AG08396 (cell line): ENCODE measurements at places on chromosomes 13 and 19.

DNA sequence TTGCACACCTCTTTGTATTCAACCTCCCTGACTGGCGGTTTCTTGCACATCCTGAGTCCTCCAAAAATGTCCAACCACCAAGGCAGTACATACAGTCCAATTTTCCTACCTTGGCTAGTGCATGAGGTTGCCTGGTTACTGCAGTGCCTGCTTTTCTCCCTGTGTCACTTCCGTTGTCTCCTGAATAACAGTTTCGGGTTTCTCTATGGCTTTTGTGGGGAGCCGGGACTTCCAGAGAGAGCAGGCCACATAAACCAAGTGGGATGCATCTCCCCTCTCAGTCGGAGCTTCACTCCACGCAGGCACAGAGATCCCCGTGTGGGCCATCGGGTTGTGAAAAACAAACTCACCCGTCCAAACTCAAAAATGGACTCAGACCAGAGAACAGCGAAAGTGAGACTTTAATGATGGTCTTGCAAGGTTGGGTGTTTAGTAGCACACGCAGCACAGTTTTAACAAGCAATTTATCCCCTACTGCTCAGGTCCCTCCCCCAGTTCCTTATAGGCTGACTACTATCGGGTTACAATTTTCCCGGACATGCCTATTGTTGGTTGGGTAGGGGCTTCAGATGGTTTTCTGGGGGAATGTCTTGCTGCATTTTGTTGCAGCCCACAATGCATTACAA lies 173.1 kb downstream of the POU4F1 start:
- no peak for DNase-seq

GRCh38 chr19:45451131-45451849 lies 16.5 kb upstream of the FOSB start:
- peak; percentile 62 for DNase-seq

- no peak for DNase-seq
These were observed 930.5 kb upstream of the MIR17HG start for GRCh38 chr13:90416938-90417337.

- DNase-seq = no peak
These were observed 42.1 kb downstream of the PTPRS start for GRCh38 chr19:5298471-5298901.

DNA sequence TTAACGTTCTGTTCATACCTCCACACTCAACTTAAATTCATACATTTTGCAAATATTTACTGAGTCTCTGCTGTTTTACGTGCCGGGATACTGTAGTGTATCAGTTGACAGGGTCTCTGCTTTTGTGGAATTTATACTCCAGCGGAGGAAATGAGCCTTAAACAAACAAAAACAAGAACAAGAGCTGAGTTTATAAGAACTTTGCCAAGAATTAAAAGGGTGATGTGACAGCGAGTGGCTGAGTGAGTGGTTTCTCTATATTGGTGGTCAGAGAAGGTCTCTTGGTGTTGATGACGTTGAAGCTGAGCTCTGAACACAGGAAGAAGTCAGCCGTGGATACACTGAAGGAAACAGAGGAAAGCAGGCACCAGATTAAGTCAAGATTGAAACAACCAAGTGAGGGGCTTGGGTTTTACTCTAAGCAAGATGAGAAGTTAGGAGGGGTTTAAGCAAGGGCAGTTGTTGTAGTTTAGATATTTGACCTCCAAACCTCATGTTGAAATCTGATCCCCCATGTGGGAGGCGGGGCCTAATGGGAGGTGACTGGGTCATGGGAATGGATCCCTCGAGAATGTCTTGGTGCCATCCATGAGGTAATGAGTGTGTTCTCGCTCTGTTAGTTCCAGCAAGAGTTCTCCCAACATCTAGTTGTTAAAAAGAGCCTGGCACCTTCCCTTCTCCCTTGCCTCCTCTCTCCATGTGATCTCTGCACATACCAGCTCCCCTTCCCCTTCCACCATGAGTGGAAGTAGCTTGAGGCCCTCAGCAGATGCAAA lies 248.3 kb downstream of the DCLK1 start:
- DNase-seq = no peak

GRCh38 chr13:21025539-21025938 lies 35.8 kb downstream of the LATS2 start:
- no peak for DNase-seq

GRCh38 chr19:9956956-9957355 lies 20.6 kb upstream of the OLFM2 start:
- DNase-seq = no peak

GRCh38 chr13:58376349-58376748 lies 744.8 kb downstream of the PCDH17 start:
- DNase-seq = no peak

- DNase-seq = no peak
These were observed 945 bp upstream of the CPAMD8 start for GRCh38 chr19:17027535-17027975.

DNA sequence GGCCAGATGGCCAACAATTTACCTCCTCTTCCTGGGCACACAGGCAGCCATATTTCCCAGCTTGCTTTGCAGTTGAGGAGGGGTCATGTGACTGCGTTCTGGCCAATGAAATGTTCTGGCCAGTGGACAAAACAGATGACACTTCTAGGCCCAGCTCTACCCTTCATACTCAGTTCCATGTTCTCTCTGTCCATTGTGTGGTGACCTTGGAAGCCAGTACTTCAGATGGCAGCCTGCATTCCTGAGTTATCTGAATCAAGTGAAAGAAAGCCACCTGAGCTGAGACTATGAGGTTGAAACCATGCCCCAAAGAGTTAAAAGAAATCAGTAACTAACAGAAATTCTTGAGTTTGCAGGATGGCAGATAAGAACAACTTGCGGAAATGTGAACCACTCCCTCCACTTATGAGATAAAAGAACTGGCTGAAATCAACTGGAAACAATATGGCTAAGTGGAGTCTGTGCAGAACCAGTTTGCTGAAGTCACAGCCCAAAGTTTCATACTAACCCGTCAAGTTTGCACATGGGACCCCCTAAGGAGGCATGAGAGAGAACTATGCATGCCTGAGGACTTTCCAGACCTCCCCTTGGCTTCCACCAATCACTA lies 8.1 kb downstream of the FAM187B start:
- DNase-seq = no peak

- no peak for DNase-seq
These were observed 352.0 kb downstream of the TSHZ3 start for GRCh38 chr19:30997222-30997621.

GRCh38 chr13:49374585-49375290 lies 69.1 kb downstream of the CAB39L start:
- peak; percentile 65 for DNase-seq

DNA sequence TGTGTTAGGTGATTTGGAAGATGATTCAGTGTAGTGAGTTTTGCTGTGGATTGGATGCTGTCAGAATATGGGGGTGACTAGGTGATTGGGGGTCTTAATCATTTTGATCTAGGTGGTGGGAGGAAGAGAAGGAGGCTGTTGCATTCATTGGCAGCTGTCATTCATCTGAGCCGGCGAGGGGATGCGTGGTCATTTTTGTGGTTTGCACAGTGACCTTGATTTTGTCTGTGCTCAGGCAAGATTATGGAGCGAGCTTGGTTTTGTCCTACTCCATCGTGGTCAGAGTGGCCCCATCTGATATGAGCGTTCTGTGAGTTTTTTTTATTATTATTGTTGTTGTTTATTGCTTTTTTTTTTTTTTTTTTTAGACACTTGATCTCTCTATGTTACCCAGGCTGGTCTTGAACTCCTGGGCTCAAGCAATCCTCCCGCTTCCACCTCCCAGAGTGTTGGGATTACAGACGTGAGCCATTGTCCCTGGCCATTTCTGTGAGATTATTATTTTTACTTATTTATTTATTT lies 42.0 kb downstream of the SPTBN4 start:
- DNase-seq = no peak

DNA sequence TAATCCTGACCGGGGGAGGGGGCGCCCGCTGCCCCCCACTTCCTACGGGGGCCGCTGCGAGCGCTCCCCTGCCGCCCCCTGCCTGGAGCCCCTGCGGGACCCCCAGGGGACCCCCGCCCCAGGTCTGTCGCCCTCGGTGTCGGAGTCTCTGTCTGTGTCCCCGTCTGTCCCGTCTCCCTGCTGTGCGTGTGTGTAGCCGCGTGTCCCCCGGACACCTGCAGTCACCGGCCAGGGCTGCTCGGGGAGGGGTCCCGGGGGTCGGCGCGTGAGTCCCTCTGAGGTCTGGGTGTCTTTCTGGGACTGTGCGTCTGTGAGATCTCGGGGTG lies 7.7 kb upstream of the NFIC start:
- DNase-seq = no peak

- no peak for DNase-seq
These were observed 3.6 kb upstream of the REXO1 start for GRCh38 chr19:1851654-1852580.

DNA sequence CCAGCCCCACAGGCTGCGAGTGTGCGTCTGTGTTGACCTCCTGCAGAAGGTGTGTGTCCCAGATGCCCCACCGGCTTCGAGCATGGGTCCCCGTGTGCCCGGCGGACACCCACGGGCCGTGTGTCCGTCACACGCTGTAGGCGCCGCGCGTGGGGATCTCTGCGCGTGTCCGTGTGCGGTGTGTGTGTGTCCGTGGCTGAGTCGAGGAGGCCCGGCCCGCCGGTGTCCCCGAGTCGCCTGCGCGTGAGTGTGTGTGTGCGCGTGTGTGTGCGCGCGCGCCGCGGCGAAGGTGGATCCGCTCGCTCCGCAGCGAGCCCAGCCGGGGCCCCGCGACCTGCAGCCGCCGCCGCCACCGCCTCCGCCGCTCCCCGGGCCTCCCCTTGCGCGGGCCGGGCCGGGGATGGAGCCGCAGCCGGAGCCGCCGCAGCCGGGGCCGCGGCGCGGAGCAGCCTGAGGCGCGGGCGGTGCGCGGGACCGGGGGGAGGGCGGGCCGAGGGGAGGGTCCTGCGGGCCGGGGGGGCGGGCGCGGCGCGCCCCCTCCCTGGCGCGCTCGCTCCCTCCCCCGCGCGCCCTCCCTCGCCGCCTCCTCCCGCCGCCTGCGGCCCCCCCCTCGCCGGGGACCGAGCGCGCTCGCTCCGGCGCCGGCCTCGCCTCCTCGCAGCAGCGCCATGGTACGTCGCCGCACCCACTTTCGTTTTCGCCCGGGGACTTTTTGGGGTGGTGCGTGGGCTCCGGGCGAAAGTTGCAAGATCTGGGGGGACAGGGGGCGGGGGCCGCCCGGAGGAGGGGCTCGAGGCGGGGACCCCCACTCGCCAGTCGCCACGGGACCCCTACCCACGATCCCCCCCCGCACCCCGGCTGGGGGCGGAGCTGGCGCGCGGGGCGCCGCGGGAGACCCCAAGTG lies 7.1 kb upstream of the NFIC start:
- DNase-seq = peak; percentile 90

DNA sequence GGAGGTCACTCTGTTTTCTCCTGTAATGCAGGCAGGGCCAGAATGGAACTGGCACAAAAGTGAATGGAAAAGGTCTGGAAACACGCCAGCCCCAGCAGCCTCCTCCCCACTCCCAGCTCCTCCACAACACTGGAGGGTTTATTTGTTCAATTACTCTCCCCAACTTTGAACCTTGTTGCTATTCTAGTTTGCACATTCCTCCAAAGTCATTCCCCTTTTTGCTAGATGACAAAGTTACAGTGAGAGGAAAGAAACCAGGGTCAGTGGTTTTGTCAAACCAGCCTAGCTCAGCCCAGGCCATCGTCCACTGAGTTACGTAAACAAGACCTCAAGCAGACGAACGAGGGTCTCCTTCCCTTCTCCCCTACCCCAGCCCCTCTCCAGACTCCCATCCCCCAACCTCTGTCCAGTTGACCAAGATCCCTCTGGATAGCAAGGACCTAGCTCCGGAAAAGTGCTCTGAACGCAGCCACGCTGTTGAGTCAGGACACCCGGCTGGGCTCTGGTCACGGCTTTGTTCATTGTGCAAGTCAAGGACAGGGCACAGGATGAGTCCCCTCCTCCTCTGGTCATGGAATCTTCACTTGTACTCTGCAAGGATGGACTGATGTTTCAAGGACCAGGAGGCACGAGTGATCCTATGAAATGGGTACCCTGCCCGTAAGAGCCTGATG lies 180.0 kb downstream of the USP12 start:
- DNase-seq = no peak

DNA sequence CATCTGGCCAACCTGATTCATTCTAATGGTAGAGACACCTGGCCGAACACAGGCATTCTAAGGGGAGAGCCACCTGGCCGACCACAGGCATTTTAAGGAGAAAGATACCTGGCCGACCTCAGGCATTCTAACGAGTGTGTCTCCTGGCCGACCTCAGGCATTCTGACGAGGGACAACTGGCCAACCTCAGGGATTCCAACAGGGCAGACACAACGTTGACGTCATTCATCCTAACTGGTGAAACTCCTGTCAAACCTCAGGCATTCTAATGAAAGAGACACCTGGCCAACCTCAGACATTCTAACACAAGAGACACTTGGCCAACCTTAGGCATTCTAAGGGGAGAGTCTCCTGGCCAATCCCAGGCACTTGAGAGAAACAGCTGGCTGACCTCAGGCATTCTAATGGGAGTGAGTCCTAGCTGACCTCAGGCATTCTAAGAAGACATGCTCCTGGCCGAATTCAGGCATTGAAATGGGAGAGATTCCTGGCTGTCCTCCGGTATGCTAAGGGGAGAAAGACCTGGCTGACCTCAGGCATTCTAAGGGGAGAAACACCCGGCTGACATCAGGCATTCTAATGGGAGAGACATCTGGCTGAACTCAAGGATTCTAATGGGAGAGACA lies 1352.5 kb downstream of the UQCRFS1 start:
- no peak for DNase-seq

DNA sequence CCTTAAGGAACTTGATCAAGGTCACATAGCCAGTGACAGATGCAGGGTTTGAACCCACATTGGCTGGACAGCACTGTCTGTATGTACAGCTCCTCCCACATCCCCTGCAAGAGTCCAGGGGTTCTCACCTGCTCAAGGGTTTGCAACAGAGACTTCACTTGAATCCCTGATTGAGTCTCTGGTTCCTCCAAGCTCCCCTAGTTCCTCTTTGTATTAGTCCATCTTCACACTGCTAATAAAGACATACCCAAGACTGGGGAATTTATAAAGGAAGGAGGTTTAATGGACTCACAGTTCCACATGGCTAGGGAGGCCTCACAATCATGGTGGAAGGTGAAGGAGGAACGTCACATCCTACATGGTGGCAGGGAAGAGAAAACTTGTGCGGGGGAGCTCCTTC lies 72.8 kb upstream of the CLDN10 start:
- DNase-seq = no peak

DNA sequence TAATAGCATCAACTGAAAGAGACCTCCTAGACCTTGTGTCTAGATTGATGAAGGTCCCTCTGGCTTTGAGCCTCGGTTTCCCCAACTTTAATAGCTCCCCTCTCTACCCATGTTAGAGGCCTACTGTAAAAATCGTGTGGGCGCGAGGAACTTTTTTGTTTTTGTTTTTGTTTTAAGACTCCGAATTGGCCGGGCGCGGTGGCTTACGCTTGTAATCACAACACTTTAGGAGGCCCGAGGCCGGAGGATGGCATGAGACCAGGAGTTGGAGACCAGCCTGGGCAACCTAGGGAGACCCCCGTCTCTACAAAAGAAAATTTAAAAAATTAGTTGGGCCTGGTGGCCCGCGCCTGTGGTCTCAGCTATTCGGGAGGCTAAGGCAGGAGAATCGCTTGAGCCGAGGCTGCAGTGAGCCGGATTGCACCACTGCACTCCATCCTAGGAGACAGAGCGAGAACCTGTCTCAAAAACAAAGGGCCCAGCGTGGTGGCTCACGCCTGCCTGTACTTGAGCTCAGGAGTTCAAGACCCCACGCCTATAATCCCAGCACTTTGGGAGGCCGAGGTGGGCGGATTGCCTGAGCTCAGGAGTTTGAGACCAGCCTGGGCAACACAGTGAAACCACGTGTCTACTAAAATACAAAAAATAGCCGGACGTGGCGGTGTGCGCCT lies 858 bp upstream of the PPP6R1 start:
- no peak for DNase-seq
